ENCODE measurements at places on chromosomes 4 and X.

GRCh38 chr4:4339504-4340085 lies 47.3 kb upstream of the NSG1 start:
- DNase-seq = no peak

DNA sequence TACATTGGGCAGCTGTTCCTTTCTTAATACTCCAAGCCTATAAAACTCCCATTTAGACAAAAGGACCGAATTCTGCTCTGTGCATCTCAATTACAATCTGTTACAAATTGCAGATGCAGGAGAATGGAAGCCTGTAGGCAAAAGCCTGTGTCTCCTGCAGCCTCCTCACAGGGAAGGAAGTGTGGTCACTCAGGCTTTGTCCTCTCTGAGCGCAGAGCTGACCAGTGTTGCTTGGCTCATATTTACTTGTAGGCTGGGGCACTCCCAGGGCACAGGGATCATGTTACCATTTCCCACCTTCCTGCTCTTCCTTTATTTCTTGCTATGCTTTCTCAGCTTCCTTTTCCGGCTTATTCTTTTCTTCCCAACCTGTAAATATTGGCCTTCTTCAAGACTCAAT lies 15.7 kb downstream of the SUPT20HL2 start:
- DNase-seq = no peak

DNA sequence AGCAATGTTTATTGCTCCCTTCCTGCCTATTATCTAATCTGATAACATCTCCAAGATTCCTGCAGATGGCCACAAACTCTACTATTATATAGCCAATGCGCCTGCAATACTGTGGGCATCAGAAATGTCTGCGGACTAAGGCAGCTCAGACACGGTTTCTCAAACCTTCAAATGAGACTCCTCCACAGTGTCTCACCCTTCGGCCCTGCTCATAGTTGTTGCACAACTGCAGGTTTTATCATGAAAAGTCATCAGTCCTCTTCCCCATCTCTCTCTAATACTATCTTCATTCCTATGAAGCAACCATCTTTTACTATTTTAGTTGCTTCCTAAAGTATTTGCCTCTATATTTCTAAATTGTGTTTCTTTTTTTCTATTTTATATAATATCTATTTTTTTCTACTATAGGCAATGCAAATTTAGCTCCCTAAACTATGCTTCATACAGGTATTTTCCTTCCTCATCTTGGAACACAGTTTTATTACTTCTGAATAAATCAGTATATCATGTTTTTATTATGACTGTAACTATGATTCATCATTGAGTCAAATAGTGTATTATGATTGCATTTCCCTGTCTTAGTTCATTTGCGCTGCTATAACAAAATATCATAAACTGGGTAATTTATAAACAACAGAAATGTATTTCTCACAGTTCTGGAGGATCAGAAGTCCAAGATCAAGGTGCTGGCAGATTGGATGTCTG lies 129.7 kb upstream of the EDNRA start:
- no peak for DNase-seq

- no peak for DNase-seq
Measured at GRCh38 chrX:5708251-5708650, 520.4 kb downstream of the NLGN4X start.

DNA sequence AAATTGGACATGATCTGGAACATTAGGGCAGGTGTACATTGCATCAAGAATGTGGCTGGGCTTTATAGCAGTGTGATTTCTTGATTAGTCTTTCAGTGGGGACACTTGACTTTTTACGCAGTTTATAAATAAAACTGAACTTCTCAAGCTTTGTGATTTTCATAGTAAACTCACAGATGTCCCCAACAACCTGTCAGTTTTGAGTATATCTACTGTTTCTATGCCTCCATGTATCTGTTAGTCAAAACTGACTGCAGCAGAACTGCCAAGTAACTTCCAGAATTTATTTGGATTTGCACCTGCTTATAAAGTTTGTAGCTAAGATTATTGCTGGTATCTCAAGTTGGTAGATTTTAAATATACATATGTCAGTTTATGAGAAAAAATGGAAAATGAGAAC lies 20.0 kb downstream of the PTTG2 start:
- no peak for DNase-seq

DNA sequence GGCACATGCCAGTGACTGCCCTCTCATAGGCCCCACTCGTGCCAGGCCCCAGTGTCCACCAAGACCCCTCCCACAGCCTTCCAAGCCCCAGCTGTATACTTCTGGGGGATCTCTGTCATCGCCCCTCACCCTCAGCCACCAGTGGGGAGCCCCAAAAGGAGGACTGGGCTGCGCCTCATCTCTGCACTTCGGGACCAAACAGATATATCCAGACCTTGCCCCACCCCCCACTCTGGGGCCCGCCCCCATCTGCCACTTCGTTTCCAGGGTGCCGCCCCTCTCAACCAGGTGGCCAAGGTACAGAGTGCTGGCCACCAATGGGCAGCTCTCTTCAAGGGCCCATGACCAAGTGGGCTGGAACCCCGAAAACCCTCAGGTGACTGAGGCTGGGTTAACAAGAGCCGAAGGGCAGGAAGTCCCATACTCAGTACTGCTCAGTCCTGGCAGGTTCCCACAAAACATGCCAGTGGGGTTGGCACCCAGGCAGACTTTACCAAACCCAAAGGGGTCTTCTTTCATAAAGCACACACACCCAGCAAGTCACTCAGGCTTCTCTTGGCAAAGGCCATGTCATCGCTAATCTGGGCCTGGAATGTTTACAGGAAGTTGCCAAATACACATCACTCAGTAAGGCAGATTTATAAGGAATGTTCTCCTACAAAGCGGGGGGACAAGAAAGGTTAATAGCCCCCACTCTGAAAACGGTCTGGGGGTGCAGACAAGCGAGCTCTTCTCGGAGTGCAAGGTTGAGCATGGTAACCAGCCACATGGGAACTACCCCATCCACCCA lies 4.4 kb downstream of the ZFYVE28 start:
- DNase-seq = no peak

GRCh38 chr4:108118505-108118904 lies 50.2 kb downstream of the LEF1 start:
- no peak for DNase-seq

GRCh38 chr4:147853706-147854105 lies 121.8 kb downstream of the ARHGAP10 start:
- DNase-seq = no peak

- DNase-seq = no peak
Measured at GRCh38 chr4:185825737-185826136, 13.7 kb upstream of the SORBS2 start.

DNA sequence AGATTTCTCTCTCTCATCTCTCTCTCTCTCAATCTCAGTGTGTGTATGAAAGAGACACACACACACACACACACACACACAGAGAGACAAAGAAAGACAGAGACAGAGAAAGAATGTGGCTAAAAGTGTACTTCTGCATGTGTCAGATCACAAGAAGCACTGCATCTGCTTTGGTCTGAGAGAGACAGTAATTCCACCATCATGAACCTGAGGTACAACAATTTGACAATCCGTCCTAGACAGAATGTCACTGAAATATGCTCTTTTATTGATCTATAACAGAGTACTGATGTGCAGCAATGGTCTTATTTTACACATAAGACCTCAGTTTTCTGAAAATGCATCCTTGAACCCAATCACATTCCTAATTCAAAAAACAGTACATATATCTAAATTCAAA lies 576.2 kb upstream of the SMIM31 start:
- DNase-seq = no peak

- DNase-seq = no peak
Measured at GRCh38 chrX:97397371-97397770, 513.7 kb downstream of the RPA4 start.

DNA sequence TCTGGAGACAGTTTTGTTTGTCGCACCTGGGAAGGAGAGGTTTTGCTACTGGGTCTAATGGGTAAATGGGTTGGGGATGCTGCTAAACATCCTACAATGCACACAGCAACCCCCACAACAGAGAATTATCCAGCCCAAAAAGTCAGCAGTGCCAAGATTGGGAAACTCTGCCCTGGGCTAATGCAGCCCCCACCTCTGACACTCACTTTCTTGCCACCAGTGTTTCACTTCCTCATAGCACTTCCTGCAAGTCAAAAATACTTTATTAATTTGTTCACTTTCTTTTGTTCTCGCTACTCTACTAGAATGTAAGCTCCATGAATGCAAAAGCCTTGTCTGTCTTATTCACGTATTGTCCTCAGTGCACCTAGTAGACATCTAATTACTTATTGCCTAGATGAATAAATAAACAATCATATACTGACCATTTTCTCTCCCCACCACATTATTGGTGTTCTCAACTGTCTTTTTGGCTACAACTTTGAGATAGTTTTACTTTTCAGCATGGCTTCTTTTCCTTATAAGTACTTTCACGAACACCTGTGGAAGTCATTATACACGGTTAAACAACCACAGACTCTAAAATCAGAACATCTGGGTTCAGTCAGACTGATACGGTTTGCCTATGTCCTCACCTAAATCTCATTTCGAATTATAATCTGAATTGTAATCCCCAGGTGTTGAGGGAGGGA lies 82.0 kb upstream of the PITX2 start:
- DNase-seq = no peak

GRCh38 chr4:147839663-147840062 lies 107.8 kb downstream of the ARHGAP10 start:
- no peak for DNase-seq

DNA sequence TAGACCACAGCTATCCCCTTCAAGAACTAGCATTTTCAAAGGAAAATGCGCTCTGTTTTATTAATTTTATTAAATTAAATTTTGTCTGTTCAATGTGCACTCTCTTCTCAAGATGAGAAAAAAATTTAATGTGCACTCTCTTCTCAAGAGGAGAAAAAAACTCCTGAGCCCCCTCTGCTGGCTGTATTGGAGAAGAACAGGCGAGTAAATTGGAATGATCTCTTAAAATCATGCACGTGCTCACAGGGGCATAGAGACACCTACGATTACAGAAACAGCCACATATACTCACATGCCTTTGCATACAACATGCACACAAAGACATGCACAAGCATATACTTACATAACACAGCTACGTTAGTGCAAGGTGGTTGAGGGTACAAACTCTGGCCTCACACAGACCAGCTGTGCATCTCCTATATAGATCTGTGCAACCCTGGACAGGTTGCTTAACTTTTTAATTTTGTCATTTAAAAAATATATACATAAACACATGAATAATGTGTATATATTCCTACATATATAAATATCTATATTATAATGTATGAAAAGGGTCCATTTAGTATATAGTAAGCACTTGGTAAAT lies 176.2 kb upstream of the CXorf66 start:
- DNase-seq = no peak

- DNase-seq = no peak
Measured at GRCh38 chr4:87196927-87197326, 23.5 kb downstream of the KLHL8 start.

DNA sequence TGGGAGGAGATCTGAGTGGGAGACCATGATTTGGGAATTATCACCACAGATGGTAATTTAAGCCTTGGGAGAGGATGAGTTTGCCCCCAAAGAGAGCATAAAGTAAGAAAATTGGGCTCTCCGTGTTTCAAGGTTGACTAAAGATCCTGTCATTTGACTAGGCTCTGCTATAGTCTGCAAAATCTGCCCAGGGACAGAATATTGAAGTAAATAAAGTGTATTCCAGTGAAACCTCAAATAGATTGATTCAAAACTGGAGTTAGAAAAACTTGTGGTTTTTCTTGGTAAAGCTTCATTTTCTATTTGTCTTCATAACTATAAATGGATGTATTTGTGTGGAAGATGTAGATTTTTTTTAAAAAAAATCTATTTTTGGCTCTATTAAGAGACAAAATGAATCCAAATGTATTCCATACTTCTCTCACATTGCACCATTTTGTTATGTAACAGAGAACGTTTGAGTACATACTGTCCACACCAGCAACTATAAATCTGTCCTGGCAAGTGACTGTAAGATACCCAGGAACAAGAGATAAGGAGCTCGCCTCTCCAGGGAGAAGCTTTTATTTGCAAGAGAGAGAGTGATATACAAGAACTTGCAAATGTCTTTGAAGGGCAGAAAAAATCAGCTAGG lies 170.2 kb downstream of the CBR4 start:
- no peak for DNase-seq

GRCh38 chrX:149871940-149872339 lies 9.0 kb upstream of the MAGEA8 start:
- DNase-seq = peak; percentile 2

DNA sequence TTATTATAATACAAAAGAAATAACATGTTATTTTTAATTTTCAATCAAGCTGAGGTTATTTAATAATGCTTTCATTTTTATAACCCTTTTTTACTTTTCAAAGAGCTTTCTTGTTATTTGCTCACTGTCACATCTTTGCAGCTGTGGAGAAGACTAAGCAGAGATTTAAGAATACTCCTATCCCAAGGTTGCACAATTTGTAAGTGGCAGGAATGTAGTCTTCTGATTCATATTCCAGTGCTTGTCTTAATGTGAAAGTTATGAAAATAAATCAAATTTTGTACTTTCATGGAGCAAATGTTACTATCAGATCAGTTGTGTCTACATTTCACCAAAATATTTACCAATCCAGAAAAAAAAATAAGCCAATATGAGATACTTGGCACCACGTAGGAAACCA lies 86.6 kb downstream of the DDIT4L start:
- no peak for DNase-seq

DNA sequence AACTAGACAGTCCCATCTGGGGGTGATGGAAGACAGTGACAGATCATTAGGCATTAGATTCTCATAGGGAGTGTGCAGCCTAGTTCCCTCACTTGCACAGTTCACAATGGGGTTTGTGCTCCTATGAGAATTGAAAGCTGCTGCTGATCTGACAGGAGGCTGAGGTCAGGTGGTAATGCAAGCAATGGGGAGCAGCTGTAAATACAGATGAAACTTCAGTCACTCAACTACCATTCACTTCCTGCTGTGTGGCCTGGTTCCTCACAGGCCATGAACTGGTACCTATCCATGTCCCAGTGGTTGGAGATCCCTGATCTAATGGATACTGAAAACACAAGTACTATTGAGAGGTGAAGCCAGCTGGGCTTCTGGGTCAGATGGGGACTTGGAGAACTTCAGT lies 72.5 kb downstream of the AGTR2 start:
- no peak for DNase-seq

GRCh38 chr4:57333684-57334083 lies 223.5 kb upstream of the IGFBP7 start:
- no peak for DNase-seq

DNA sequence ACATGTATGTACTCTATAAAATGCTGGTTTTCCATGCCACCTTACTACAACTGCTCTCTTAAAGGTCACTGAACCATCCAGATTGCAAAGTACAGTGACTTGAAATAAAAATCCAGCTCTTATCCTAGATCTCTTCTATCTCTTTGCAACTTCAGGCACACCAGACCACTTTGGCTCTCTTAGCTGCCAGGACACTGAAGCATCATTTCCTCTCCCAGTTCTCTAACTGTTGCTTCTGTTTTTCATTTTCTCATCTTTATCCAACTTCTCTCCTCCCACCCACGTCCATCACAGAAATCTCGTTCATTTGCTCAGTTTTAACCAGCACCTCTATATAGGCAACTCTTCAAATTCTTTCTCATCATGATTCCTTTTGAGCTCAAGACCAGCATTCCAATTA lies 74.3 kb downstream of the METTL14 start:
- DNase-seq = no peak

- no peak for DNase-seq
Measured at GRCh38 chr4:77196866-77197265, 39.9 kb downstream of the CCNG2 start.

GRCh38 chrX:154873329-154873728 lies 12.8 kb upstream of the F8A1 start:
- no peak for DNase-seq
